ENCODE measurements at places on chromosomes 6 and 20.

DNA sequence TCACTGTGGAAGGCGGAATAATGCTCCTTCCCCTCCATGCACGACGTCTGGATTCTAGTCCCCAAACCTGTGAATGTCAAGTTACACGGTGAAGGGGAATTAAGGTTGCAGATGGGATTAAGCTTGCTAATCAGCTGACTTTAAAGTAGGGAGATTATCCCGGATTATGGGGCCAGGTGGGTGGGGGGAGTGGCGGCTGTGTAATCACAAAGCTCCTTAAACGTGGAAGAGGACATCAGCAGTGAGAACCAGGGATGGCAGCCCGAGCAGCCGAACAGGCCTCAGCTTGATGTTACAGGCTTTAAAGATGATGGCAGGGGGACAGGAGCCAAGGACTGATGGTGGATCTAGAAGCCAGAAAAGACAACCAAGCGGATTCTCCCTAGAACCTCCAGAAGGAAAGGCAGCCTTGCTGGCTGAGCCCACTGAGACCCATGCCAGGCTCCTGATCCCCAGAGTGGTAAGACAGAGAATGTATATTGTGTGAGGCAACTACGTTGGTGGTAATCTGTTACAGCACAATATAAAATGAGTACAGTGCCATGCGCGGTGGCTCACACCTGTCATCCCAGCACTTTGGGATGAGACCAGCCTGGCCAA lies 117.5 kb downstream of the SCML4 start:
- DNase-seq: no peak

- no peak for DNase-seq
These were observed 754.7 kb upstream of the NRSN1 start for GRCh38 chr6:23371132-23371915.

- DNase-seq: no peak
These were observed 282.7 kb downstream of the ADGB start for GRCh38 chr6:146881228-146882181.

DNA sequence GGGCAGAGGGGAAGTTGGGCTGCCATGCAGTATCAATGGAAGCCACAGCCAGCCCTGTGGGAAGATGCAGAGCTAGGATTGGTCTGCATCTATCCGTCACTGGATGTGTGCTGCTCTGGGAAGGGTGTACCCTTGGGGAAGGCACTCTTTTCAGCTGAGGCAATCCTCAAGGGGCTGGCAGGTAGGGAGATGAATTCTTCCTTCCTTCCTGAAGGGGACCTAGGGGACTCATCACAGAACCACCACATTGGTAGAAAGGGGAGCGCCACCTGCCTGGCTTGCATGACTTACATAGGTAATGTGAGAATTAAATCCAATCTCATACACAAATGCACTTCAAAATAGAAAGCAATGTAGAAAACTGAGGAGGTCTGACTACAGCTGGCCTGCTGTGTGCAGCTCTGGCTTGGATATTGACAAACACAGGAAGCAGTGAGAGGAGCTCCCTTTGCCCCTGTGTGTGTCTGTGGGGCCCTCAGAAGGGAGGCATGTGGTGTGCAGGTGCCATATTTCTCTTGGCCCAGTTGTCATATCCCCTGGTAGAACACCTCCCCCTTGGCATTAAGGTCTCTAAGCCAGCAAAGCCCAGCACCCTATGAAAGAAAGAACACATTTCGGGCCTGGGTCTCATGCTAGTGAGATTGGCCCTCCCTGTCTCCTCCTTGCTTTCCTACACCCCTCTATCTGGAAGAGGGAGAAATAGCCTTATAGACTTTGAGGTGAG lies 260.3 kb upstream of the MOCS1 start:
- no peak for DNase-seq

GRCh38 chr6:169780571-169781091 lies 29.2 kb downstream of the ERMARD start:
- DNase-seq: no peak

DNA sequence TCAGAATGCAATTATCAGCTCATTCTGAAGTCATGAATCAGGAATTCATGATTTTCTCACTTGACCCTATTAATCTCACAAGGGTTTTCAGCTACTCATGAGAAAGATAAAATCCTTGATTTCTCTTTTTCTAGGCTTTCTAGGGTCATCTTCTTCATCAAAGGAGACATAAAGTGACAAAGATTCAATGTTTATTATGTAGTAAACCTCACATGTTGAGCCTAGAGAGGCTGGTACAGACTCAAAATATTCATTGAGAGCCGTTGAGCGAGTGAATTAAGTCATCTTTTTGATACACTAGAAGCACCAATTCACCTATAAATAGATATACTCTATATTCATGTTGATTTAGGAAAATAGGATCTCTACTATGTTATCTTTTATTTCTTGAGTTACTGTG lies 104.8 kb upstream of the TRAF3IP2 start:
- DNase-seq: no peak

GRCh38 chr6:112485827-112486212 lies 138.7 kb downstream of the RFPL4B start:
- no peak for DNase-seq

- no peak for DNase-seq
These were observed 143.1 kb upstream of the RREB1 start for GRCh38 chr6:6964675-6965074.

All from activated naive CD4-positive, alpha-beta T cell treated with anti-CD3 and anti-CD28 coated beads, Interleukin-2, amount 10 ng/mL, durations not matched to agents 7 days and 5 days (primary cell).